ENCODE measurements at places on chromosomes 6 and 20. TPM values are rescaled to one million over a fixed set of nuclear protein-coding genes. Genes with fewer than 3 reads are reported as not detected.

Gene RAB44
- 0.18 TPM for total RNA-seq

GRCh38 chr6:156408655-156409054 lies 368.5 kb upstream of the ARID1B start:
- DNase-seq = no peak

GRCh38 chr20:32116079-32116521 lies 6.6 kb downstream of the TM9SF4 start:
- no peak for DNase-seq

Gene SAPCD1
- total RNA-seq = 0.45 TPM

Gene SLC25A27
- total RNA-seq = 6.9 TPM

- no peak for DNase-seq
These were observed 26.3 kb downstream of the JAG1 start for GRCh38 chr20:10647471-10647870.

Gene TRIM39
- total RNA-seq = 15.7 TPM

Gene EYS
- total RNA-seq = not detected

DNA sequence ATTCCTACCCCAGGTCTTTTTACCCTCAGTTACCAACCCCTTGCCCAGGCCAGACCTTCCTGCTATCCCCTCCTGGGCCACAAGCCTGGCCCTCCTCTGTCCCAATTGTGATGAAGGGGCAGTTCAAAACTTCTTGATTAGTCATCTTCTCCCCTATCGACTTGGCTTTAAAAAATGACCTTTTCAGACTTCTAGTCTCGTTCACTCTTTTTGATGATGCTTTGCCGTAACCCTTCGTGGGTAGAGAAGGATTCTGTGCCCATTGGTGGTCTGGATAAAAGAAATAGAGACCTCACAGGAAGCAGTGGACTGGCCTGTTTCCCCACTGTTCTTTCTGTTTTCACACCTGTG lies 5.5 kb downstream of the VEGFA start:
- DNase-seq = no peak

- DNase-seq = no peak
These were observed 240.5 kb downstream of the TTLL2 start for GRCh38 chr6:167565388-167565787.

- no peak for DNase-seq
These were observed 102.7 kb upstream of the AHI1 start for GRCh38 chr6:135600086-135600702.

Measured in esophagus squamous epithelium (tissue), 5 donors.